CD4-positive, alpha-beta memory T cell (primary cell): ENCODE measurements at places on chromosomes 2 and 18. TPM values are rescaled to one million over a fixed set of nuclear protein-coding genes. Genes with fewer than 3 reads are reported as not detected.

The MEIS1 gene
- total RNA-seq, result not detected

The LANCL1 gene
- 32.8 TPM for total RNA-seq

The CRYBA2 gene
- total RNA-seq, result not detected

The MTA3 gene
- 15.7 TPM for total RNA-seq

The OR6B2 gene
- total RNA-seq, result not detected

The PUM2 gene
- 161 TPM for total RNA-seq

The KCNF1 gene
- total RNA-seq, result not detected

The IFIH1 gene
- total RNA-seq, result 31.2 TPM

The DCDC2C gene
- not detected for total RNA-seq

The MC4R gene
- total RNA-seq, result not detected

The CYS1 gene
- not detected for total RNA-seq

The LYG2 gene
- total RNA-seq, result not detected

The THSD7B gene
- not detected for total RNA-seq

The ERFE gene
- total RNA-seq, result not detected

The FTCDNL1 gene
- 1.9 TPM for total RNA-seq

The LHCGR gene
- total RNA-seq, result not detected

The TUBA3D gene
- total RNA-seq, result not detected

The CCDC121 gene
- 2.2 TPM for total RNA-seq

The LIMS3 gene
- 3.7 TPM for total RNA-seq

The RNF125 gene
- 40.3 TPM for total RNA-seq

The SERPINB12 gene
- not detected for total RNA-seq

The MEP1B gene
- total RNA-seq, result not detected
